Left ventricle myocardium inferior (tissue), 1 donor: ENCODE measurements at places on chromosomes 4 and X. TPM values are rescaled to one million over a fixed set of nuclear protein-coding genes. Genes with fewer than 3 reads are reported as not detected.

DNA sequence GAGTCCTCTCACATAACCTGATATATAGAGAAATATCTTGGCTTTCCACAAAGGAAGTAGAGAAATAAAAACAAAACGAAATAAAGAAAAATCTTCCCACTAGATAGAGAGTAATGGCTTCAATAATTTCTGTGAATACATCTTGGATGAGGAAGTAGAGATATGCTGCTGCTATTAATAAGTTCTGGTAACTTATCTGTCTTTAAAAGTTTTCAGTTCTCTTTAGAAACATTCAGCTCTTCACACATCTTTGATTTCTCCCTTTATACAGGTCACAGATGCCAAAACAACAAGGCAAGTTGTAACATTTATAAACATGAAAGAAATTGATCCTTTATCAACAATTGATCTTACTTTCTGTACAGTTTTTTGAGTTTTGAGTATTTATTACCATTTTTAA is 615.8 kb downstream of the TRAM1L1 start:
- DNase-seq = no peak

- DNase-seq = peak; percentile 38
Observed at GRCh38 chrX:77742788-77743476, 43.1 kb downstream of the ATRX start.

GRCh38 chrX:136870064-136870463 is 10.5 kb downstream of the RBMX start:
- DNase-seq = no peak

The MMAA gene
- 7.2 TPM for total RNA-seq

The SYP gene
- 1.6 TPM for total RNA-seq

The SRPX gene
- total RNA-seq = 55.9 TPM
